H9 (cell line): ENCODE measurements at places on chromosomes 3 and 15. TPM values are rescaled to one million over a fixed set of nuclear protein-coding genes. Genes with fewer than 3 reads are reported as not detected.

Gene WNT7A
- not detected in 2 replicates for total RNA-seq

DNA sequence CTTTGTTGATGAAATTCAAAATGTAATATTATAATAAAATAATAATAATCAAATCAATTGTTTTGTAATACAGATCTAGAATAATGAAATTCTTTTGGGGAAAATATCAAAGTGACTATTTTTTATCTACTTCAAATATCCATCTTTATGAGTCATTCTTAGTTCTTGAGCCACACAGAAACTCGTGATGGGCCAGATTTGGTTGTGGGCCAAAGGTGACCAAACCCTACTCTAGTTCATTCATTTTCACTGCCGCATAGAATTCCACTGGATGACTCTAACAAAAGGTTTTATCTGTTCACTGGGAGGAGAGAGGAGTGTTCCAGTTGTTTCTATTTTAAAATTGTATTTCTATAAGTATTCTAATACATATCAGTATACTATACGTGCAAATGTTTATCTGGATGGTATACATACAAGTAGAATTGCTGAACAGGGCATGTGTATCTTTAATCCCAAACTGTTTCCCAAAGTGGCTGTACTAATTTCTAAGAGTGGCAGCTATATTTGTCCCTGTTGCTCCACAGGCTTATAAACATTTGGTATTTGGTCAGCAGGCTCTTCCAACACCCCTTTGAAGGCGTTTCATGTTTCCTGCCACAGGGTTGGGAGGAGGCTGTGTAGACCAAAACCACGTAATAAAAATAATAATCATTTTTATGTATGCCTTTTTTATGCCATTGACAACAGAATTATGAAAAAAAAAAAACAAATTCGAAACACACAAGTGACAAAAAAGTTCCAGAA lies 7.3 kb upstream of the RTP3 start:
- H3K36me3 ChIP-seq = peaks cover 16% of the 10 kb centered on the region
- no peak overlapping the region for H3K4me3 ChIP-seq
- peak; percentile 1 for DNase-seq
- no peaks in the 10 kb centered on the region; the same call in 1 of the 2 replicates for H3K27me3 ChIP-seq
- H3K4me1 ChIP-seq = no peaks in the 10 kb centered on the region

Gene CHRFAM7A
- total RNA-seq = 2.4 and 4.3 TPM in 2 replicates

DNA sequence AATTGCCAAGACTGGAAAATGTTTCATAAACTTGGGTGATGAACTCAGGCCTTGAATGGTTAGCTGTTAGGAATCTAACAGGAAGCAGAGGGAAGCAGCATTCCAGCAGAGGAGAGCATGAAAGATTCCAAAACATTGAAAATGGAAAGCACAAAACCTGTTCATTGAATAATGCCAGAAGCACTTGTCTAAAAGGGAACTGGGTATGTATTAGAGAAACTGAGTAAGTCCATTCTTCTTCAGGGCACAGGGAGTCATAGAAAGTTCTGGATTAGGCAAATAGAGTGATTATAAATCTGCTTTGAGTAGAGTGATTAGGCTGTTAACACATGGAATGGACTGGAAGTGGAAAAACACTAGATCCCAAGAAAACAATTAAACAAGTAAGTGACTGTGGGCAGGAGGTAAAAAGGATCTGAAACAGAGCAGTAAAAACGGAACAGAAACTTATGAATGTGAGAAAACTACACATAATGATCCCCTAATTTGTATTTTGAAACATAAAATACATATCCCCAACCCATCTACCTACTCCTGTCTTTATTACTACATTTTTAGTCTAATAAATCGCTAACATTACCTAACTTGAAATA lies 343.4 kb downstream of the TBC1D5 start:
- no peaks in the 10 kb centered on the region for H3K4me1 ChIP-seq
- H3K4me3 ChIP-seq = no peak overlapping the region
- no peaks in the 10 kb centered on the region for H3K36me3 ChIP-seq
- no peak for DNase-seq
- H3K27me3 ChIP-seq = no peaks in the 10 kb centered on the region
- no peak overlapping the region for H3K27ac ChIP-seq

DNA sequence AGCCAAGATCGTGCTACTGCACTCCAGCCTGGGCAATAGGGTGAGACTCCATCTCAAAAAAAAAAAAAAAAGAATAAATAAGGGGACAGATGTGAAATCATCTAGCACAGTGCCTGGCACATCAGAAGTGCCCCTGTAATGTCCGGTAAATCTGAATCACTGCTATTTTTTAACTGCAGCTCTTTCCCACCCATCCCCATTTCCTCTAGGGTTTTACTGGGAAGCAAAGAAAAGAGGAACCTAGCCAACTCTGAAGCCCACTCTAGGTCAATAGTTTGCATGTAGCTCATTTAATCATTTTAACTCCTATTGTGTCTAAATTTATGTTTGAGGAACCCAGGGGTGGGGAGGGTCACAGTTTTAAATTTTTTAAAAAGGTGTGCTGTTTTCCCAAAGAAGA lies 26.0 kb downstream of the MAGI1 start:
- H3K27me3 ChIP-seq = no peaks in the 10 kb centered on the region
- H3K4me3 ChIP-seq = no peak overlapping the region
- peaks cover 16% of the 10 kb centered on the region for H3K4me1 ChIP-seq
- H3K36me3 ChIP-seq = no peaks in the 10 kb centered on the region

GRCh38 chr15:37397266-37398022 lies 297.1 kb upstream of the MEIS2 start:
- DNase-seq = no peak
- no peaks in the 10 kb centered on the region for H3K27me3 ChIP-seq
- no peaks in the 10 kb centered on the region; the same call in 1 of the 2 replicates for H3K4me1 ChIP-seq
- no peaks in the 10 kb centered on the region for H3K36me3 ChIP-seq

Gene B3GALNT1
- total RNA-seq = 13.2 and 14.7 TPM in 2 replicates

DNA sequence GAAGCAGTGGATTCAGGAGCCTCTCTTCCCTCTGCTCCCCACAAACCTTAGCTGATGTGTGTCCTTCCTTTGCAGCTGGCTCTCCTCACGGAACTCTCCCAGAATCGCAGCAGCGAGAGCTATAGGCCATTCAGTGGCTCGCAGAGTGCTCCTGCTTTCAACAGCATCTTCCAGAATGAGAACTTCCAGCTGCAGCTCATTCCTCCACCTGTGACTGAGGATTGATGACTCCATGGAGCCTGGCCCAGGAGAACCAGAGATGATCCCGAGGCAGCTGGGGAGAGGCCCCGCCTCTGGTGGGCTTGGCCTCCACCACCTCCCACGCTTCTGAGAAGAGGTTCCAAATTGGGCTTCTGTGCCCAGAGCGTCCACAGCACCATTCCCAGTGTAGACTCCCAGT lies 101.1 kb downstream of the C3orf70 start:
- H3K4me1 ChIP-seq = no peaks in the 10 kb centered on the region
- DNase-seq = no peak
- H3K27me3 ChIP-seq = no peaks in the 10 kb centered on the region
- H3K36me3 ChIP-seq = peaks cover 12% of the 10 kb centered on the region

- peaks cover 6% of the 10 kb centered on the region; the same call in 1 of the 2 replicates for H3K4me1 ChIP-seq
- H3K27me3 ChIP-seq = no peaks in the 10 kb centered on the region
- no peak overlapping the region for H3K27ac ChIP-seq
- no peaks in the 10 kb centered on the region for H3K36me3 ChIP-seq
These were observed 45.7 kb downstream of the GLDN start for GRCh38 chr15:51386960-51387698.

DNA sequence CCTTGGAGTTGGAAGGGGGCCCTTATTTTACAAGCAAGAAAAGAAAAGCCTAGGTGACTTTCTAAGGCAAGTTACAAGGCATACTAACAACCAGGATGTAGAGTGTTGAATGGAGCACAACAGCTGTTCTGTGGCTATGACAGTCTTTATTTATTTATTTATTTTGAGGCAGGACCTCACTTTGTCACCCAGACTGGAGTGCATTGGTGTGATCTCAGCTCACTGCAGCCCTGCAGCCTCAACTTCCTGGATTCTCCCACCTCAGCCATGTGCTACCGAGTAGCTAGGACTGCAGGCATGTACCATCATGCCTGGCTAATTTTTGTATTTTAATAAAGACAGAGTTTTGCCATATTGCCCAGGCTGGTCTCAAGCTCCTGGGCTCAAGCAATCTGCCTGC lies 973.4 kb downstream of the ROBO1 start:
- H3K4me1 ChIP-seq = peaks cover 2% of the 10 kb centered on the region; the same call in 1 of the 2 replicates
- H3K27ac ChIP-seq = no peak overlapping the region
- H3K36me3 ChIP-seq = no peaks in the 10 kb centered on the region
- DNase-seq = no peak
- no peaks in the 10 kb centered on the region for H3K27me3 ChIP-seq
- H3K4me3 ChIP-seq = no peak overlapping the region

Gene DAPK2
- 3.5 and 4.6 TPM in 2 replicates for total RNA-seq

Gene RLBP1
- not detected in 2 replicates for total RNA-seq

Gene TMC3
- total RNA-seq = not detected in 2 replicates

Gene GRIP2
- 3.1 and 3.2 TPM in 2 replicates for total RNA-seq

GRCh38 chr3:47681016-47681415 lies 100.7 kb downstream of the SMARCC1 start:
- no peaks in the 10 kb centered on the region for H3K27me3 ChIP-seq
- no peak for DNase-seq
- H3K4me3 ChIP-seq = no peak overlapping the region

DNA sequence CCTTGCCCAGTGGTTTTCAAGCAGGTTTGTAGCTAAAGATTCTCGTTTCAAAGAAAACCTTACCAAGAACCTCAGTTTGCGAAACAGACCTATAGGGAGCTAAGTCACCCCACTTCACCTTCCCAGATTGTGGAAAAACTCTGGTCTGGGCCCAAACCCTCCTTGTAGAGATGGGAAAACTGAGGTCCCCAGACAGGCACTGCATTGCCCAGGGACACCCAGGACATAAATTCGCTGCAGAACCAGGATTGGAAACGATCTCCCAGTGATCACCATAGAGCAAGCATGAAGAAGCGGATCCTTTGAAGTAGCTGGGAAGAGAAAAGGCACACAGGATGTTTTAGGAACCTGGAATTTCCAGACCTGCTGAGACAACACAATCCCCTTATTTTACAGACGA lies 85.6 kb upstream of the PIAS1 start:
- peaks cover 4% of the 10 kb centered on the region; the same call in 1 of the 2 replicates for H3K4me1 ChIP-seq
- H3K36me3 ChIP-seq = no peaks in the 10 kb centered on the region
- no peak for DNase-seq
- H3K4me3 ChIP-seq = peak overlapping the region; percentile 76; the same call in 1 of the 2 replicates

GRCh38 chr15:74043425-74044266 lies 38.7 kb downstream of the GOLGA6A start:
- no peak for DNase-seq
- no peak overlapping the region for H3K27ac ChIP-seq
- peaks cover 3% of the 10 kb centered on the region; the same call in 1 of the 2 replicates for H3K4me1 ChIP-seq
- no peaks in the 10 kb centered on the region for H3K27me3 ChIP-seq
- no peak overlapping the region for H3K4me3 ChIP-seq

GRCh38 chr3:140443073-140443472 lies 234.8 kb upstream of the TRIM42 start:
- H3K36me3 ChIP-seq = no peaks in the 10 kb centered on the region
- no peaks in the 10 kb centered on the region for H3K27me3 ChIP-seq
- no peak overlapping the region for H3K4me3 ChIP-seq
- DNase-seq = no peak
- H3K27ac ChIP-seq = no peak overlapping the region

DNA sequence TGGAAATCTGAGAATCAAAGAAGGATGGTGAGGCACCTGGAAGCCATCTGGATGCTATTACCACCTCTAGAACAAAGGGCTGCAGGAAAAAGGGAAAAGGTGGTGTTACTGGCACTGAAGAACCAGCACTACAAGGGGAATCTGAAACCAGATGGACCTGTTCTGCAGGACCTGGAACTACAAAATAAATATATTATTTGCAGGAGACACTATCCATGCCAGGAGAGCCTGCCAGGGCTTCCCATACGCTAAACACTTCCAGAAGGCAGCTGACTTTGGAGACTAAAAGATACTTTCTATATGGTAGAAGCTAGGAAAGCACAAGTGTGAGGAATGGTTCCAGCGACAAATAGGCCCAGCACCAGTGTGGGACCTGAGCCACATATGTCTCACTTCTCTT lies 83.4 kb upstream of the POU1F1 start:
- no peaks in the 10 kb centered on the region for H3K27me3 ChIP-seq
- DNase-seq = no peak
- no peaks in the 10 kb centered on the region for H3K36me3 ChIP-seq
- H3K27ac ChIP-seq = no peak overlapping the region
- no peak overlapping the region for H3K4me3 ChIP-seq
- no peaks in the 10 kb centered on the region for H3K4me1 ChIP-seq

DNA sequence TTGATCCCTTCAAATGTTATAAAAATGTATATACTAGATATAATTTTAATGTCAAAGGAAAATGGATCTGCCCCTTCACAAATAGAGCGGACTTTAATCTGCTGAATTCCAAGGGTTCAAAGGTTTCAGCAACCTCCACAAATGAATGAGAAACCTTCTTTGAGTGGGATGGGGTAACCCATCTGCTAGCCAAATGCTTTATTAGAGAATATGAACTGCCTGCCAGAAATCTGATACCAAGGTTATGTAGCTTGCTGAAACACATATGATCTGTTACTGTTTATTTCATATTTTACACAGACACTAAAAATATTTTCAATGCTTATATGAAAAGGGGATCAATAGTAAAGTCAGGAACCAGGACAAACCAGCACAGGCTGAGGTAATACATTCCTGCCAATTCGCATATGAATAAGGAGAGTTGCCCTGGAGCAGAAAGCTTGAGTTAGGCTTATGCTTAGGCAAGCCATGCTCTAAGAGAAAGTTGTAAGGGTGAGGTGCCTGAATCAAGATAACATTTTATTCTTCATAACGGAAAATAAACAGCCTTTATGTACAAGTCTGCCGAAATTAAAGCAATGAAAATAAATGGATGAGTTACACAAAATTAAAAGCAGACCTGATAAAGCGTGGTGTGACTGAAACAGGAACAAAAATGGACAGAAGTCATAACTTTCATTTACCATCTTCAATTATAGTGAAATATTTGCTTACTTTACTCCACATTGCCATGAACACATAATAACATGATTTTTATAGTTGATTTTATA lies 26.5 kb downstream of the PLOD2 start:
- H3K4me1 ChIP-seq = peaks cover 4% of the 10 kb centered on the region; the same call in 1 of the 2 replicates
- no peak for DNase-seq
- no peak overlapping the region for H3K27ac ChIP-seq
- 0 out of 3 replicates have a peak, but pooled peaks cover 1% of the 10 kb centered on the region for H3K36me3 ChIP-seq
- no peak overlapping the region for H3K4me3 ChIP-seq
- no peaks in the 10 kb centered on the region for H3K27me3 ChIP-seq

- no peaks in the 10 kb centered on the region for H3K4me1 ChIP-seq
- H3K4me3 ChIP-seq = no peak overlapping the region
- no peaks in the 10 kb centered on the region for H3K27me3 ChIP-seq
- H3K27ac ChIP-seq = no peak overlapping the region
- no peak for DNase-seq
- peaks cover 2% of the 10 kb centered on the region; the same call in 2 of the 3 replicates for H3K36me3 ChIP-seq
These were observed 1198.6 kb upstream of the EPHA6 start for GRCh38 chr3:95615592-95616310.

Gene DNAH12
- not detected in 2 replicates for total RNA-seq
